Stimulated activated CD8-positive, alpha-beta memory T cell treated with anti-CD3 and anti-CD28 coated beads, Interleukin-15, amount 100 ng/mL, for 48 hours (primary cell): ENCODE measurements at places on chromosomes 1 and 21.

DNA sequence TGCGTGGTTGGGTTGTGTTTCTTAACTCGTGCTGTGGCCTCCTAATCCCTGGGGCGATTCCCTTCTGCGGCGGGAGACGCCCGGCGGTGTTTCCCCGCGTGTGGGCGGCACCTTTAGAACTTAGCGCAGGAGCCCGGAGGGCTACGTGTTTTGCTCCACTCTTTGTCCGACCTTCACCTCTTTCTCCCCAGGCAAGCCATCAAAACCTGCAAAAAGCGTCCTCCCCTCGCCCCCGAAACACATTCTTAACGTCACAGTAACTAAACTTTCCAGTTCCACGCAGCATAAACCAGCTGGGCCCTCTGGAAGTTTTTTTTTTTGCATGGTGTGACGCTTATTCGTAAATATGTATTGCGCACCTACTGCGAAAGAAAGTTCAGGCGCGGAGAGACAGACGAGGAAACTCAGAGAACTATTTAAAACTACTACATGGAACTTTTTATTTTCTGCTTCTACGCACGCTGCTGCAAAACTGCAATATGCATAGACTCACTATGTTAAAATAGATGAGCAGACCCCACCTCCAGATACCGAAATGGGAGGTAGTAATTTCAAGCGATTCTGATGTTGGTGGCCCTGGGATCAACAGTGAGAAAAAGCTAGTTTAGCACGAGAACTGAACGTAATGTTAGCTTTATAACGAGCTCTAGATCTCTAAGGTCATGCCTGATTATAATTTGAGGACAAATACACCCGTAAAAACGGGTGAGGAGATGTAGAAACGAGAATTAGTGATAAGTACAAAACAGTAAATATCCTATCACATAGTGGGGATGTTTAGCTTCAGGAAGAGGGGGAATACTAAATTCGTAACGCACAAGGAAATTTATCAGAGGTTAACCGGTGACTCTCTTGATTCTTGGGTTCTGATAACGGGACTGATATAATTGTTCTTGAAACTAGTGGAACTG is 920 bp downstream of the MTR start:
- peak; percentile 64 for DNase-seq

- DNase-seq: no peak
Measured at GRCh38 chr1:206930210-206930798, 8.6 kb upstream of the FCMR start.

- DNase-seq: no peak
Measured at GRCh38 chr21:39531064-39531463, 79.3 kb downstream of the SH3BGR start.

DNA sequence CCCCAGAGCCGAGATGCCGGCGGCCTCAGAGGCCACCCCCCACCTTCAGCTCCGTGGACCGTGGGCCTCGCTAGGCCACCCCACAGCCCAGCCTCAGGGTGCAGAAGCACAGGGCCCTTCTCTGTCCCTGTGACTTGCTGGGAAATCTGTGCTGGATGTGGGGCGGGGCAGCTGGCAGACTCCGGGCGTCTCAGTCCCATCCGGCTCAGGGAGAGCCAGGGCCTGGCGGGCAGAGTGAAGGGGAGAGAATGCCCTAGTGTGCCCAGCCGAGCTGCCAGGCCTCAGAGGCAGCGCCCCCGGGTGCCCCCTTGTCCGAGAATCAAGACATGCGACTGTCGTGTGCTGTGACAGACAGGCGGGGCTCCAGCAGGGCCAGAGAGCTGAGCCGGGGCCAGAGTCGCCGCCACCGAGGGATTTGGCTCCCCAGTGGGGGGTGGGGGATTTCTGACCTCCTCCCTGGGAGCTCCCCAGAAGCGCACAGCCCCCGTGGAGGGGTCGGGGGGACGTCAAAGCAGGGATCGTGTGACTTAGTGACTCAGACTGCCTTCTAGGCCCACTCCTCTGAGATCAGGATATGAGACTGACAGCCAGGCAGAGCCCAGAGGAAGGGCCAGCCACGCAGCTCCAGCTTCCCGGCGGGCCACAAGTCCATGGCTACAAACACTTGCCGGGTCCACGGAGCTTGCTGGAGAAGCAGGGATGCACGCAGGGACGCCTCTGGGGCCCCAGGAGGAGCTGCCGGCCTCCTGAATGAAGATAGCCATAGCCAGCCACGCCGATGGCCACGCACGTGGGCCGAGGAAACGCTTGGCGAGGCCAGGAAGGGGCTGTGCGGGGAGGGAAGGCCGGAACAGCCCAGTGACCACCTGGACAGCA is 11.9 kb downstream of the COL6A1 start:
- DNase-seq: no peak

DNA sequence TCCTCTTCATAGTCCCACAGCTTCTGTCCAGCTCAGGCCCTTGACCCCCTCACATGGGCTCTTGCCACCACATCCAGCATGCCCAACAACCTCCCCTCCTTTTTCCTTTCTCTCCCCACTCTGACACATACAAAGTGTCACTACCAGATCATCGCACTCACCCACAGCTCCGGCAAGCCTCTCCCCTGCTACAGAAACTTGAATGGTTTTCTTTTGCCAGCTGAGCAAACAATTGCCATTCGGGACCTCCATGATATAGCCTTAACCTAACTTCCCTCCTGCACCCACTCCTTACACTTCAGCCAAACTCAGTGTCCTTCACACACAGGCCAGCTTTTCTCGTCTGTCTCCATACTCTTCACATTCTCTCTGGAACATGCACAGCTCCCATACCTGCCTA is 43.3 kb downstream of the MAB21L3 start:
- DNase-seq: no peak

- no peak for DNase-seq
Measured at GRCh38 chr1:234214129-234214910, 158.9 kb upstream of the COA6 start.

DNA sequence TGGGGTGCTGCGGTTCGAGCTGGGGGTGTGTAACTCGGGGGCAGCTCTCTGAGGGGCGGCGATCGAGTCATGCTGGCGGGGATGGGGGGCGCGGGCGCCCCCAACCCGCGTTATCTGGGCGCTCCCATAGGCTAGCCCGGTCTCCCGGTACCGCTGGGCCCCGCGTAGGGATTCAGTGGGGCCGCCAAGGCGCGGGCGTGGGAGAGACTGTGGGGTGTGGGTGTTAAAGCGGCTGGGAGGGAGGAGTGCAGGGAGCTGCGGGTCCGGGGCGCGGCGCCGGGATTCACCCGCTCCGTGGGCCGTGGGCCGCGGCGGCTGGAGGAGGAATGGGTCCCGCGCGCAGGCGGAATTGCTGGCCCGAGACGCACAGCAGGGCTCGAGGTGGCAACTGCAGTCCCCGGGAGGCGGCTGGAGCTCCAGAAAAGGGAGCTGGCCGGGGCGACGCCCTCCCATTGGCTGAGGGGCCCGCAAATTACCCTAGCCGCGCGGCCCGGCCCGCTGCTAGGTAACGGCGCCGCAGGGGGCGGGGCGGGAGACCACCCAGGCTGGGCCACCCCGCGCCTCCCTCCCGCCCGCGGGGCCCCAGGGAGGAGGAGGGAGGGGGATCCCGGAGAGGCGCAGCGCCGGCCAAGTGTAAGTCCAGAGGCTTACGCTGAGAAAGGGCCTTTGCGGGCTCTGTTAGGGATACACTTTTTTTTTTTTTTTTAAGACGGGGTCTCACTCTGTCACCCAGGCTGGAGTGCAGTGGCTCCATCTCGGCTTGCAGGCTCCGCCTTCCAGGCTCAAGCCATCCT is at the start of gene PTCH2:
PTCH2 (minus strand) TSS at position 392 of the 794 bp plus-strand sequence; CDS start at position 71, 321 bp downstream.
- peak; percentile 25 for DNase-seq

- no peak for DNase-seq
Measured at GRCh38 chr1:193658691-193659090, 472.3 kb upstream of the B3GALT2 start.

GRCh38 chr1:168739908-168740307 is 10.9 kb upstream of the DPT start:
- no peak for DNase-seq

DNA sequence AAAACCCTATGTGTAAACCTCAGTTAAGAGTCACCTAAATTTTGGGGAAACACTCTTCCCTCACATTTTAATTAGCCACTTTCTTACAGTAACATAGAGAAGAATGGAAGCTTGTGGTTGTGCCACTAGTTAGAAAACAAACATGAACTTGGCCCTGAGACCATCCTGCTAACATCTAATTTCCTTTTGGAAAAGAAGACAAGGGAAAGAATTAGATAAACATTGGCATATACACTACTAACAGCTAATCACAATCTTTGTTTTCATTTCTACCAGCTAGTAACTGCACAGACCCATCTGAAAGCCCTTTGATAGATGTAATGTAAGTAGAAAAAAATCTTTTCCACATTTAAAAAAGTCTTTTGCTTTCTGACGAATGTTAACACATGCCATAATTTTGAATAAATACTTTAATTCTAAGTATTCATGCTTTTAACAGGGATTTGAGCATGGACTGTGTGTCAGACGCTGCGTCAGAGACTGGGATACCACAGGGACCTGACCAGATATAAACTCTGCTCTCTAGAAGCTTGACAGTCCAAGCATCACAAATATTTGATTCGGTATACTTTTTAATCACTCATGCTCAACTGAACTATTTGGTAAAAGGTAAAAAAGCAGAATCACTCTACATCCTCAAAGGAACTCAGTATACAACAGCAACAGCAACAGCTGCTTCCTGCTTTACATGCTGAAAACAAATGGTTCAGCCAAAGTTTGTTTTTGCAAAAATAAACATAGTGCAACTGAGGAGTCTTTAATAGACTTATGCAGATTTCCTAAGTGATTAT is 30.2 kb downstream of the DPH5 start:
- DNase-seq: no peak

- DNase-seq: no peak
Measured at GRCh38 chr1:221832151-221832550, 90.3 kb upstream of the DUSP10 start.

- DNase-seq: no peak
Measured at GRCh38 chr1:234602334-234603220, 7.4 kb downstream of the IRF2BP2 start.

GRCh38 chr1:160267284-160267991 is 5.1 kb upstream of the DCAF8 start:
- no peak for DNase-seq

- no peak for DNase-seq
Measured at GRCh38 chr1:197393105-197393504, 125.1 kb downstream of the CRB1 start.

GRCh38 chr1:161190962-161191521 is 7.8 kb downstream of the ADAMTS4 start:
- DNase-seq: no peak

GRCh38 chr1:217417363-217417762 is 213.5 kb downstream of the GPATCH2 start:
- DNase-seq: no peak

GRCh38 chr1:6724517-6725141 is 23.0 kb upstream of the DNAJC11 start:
- DNase-seq: no peak

DNA sequence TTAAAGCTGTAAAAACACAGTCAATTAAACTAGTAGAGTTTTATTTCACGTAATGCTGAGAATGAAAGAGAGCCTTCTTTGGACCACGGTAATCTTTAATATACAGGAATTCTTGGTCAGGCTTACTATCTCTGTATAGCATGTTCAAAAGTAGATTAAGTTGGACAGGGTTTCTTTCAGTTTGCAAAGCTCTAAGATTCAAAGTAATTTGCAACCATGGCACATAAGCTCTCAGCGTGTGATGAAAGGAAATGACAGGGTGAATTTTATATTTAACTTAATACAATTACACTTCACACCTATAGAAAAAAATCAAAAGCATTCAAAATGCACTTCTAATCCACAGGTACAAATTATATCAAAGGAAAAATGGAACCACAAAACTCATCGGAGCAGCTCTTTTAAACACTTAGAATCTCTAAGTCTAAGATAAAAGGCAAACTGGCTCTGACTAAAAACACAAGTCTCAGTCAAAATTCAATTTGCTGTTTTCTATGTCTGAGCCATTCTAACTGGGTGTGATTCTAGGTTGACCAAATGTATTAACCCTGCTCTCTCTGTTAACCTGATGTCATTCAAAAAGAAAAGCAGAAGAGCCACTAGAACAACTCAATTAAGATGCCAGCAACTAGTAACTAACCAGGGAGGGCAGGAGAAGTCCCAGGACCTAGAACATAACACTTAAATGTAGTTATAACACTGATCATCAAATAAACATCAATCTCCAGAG is 147.7 kb downstream of the RERE start:
- DNase-seq: no peak

GRCh38 chr1:2981388-2981787 is 39.9 kb upstream of the ACTRT2 start:
- no peak for DNase-seq

- no peak for DNase-seq
Measured at GRCh38 chr1:22075718-22076117, 23.2 kb downstream of the CDC42 start.

DNA sequence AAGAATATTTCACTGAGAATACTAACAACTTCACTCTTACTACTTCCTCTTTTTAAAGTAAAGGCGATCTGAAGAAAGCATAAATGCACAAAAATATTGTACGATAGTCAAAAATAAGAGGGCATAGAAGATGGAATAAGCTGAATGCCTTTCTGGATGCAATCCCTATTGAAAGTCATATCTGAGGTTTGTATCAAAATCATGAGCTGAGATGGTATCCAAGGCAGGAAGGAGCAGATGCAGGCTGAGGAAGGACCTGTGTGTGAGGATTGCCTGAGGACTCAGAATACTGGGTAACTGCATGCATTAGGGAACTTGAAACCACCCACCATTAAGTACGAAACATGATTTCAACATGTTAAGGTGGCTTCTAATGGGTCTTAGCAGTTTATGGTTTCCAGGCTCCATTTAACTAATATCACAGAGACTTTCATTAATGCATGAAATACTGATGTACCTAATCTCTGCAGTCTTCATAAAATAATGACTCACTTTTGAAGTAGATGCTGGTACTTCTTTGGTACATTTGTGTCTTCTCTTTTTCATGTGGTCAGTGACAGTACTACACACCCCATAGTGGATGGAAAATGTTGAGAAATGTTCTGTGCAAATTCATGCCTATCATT is 29.6 kb upstream of the RGS1 start:
- no peak for DNase-seq

GRCh38 chr1:229597877-229598276 is 28.0 kb downstream of the TAF5L start:
- no peak for DNase-seq

GRCh38 chr1:5915587-5916571 is 76.3 kb downstream of the NPHP4 start:
- no peak for DNase-seq
